CD4-positive, alpha-beta T cell treated with Interferon alpha-2 for 1 hour (primary cell): ENCODE measurements at places on chromosomes 3 and 15.

DNA sequence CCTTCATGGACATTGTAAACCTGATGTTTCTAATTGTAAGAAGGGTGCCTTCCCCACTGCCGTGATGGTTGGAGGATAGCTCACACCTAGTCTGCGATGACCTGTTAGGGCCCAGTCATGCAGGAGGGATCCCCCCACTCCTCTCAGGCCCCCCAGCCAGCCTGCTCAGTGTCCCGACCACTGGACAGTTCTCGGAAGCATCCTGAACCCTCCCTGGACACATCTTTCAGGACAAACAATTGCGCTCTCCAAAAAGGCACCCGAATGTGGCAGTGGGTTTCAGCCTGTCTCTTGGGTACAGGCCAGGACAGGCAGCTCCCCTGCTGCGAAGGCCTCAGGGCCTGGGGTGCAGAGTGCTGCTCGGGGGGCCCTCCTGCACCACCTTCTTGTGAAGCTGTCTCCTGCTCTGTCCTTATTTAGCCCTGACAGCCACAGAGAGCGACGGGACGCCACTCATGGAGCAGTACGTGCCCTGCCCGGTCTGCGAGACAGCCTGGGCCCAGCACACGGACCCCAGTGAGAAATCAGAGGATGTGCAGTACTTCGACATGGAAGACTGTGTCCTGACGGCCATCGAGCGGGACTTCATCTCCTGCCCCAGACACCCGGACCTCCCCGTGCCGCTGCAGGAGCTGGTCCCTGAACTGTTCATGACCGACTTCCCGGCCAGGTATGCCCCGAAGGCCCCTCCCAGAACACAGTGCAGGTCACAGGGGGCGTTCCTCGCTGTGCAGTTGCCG lies 132.3 kb downstream of the LRRK1 start:
- no peak for DNase-seq

- DNase-seq, result no peak
Measured at GRCh38 chr3:45311327-45311726, 77.0 kb upstream of the LARS2 start.

DNA sequence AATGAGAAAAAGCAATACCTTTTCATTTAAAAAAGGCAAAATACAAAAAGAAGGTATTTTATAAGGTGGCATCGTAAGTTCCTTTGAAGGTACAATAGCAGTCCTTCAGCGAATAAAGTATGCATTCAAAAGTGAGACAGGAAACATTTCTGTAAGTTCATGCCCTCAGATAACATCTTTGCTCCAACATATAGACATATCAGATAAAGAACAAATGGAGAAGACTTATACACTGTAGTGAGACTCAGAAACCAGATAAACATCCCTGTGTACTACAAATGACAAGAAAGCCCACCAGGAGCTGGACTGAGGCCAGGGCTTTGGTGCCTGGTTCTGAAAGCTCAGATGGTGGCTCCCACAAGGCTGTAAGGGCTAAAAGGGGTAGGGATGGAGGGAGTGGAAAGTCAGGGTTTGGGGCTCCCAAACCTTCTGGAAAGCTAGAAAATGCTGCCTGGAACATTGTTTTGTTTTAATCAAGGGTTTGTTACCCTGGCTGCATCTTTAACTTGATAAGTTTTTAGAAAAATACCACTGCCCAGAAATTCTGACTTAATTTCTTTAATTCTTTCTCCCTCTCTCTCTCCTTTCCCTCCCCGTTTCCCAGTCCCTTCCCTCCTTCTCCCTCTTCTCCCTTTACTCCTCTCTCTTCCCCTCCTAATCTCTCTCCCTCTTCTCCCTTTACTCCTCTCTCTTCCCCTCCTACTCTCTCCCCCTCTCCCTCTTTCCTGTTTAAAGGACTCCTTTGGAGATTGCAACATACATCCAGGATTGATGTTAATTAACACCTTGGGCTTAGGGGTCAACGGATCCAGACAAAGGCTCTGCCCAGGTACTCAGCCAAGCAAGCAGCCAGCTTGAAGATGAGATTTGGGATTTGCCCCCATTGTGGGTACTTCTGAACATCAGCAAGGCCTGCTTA lies 126.1 kb downstream of the AQP9 start:
- no peak for DNase-seq

DNA sequence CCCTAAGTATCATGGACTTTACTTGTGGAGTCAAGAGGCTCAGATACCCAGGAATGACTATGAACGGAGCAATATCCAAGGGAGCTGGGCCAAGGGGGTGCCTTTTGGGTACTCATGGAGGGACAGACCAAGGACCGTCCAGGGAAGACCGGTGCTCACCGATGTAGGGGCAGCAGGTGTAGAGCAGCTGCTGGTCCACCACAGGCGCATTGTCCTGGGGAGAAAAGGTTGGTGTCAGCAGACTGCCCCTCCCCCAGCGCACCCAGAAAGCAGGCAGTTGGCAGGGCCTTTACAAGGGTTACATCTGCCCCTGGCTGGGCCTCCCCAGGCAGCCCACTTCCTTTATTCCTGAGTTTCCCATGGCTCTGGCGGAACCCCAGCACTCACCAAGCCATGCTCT lies 7.5 kb downstream of the CDAN1 start:
- DNase-seq, result no peak

DNA sequence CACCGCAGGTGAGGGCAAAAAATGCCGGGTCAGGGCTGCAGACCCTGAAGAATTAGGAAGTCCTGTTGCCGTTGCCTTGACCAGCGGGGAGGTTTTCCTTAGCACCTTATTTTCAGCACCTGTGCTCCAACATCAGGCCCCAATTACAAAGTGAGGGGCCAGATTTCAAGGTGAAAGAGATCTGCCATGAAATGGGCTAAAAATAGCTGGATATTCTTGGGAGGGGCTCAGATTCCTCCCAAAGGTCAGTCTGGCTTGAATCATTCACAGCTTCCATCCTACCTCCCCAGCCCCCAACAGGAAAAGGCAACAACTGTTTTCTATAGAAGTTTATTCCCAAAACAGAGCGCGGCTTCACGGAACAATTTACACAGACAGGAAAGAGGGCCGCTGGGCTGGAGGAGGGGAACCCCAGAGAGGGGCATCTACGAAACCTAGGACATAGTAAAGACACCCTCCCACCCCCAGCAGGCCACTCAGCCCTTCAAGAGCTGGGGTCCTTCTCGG lies 941 bp upstream of the SLC26A6 start:
- DNase-seq, result no peak

DNA sequence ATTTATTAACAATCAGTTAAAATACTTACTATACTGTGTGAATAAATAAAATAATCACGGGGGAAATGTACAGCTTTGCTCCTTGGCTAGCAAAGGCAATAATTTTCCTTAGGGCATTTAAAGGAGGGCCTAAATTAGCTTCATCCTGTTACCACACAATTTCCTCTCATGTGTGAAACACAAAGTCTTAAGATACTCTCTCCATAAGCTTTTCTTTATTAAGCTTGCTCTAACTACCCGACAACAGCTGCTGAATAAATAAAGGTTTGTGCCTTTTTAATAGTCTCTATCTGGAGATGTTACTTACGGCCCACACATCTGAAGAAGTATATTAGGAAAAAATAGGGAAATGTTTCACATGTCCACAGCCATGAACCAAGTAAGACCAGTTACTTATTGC lies 29.7 kb downstream of the ZNF106 start:
- DNase-seq, result no peak

DNA sequence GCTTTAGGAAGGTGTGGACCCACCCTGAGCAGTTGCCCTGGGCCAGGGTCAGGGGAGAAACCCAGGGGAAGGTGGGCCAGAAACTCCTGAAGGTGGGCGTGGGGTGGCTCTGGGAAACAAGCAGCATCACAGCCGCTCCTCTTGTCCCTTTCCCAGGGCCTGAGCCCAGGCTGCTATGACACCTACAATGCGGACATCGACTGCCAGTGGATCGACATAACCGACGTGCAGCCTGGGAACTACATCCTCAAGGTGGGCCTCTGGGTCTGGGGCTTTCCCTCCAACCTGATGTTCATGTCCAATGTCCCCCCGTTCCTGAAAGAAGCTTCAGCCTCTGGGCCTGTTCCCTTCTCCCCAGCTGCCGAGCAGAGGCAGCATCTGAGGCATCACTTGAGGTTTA lies 21.4 kb downstream of the LOXL1 start:
- no peak for DNase-seq

DNA sequence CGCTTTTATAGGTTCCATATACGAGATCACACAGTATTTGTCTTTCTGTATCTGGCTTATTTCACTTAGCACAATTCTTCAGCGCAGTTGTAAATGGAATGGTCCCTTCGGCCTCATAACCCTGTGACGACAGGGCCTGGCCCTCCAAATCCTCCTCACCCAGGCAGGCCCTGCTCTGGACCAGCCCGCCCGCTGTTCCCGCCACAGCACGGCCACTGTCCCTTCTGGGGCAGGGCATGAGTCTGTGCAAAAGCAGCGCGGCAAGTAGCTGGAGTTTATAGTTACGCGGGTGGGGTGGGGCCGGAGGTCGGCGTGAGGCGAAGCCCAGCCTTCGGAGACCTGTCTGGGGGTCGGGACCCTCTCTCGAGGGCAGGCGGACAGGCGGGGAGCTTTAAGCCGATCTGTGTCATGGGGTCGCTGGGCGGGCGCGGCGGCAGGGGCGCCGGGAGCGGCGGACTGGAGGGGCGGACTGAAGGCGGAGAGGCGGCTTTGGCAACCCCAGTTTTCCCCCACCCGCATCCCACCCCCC lies 543 bp downstream of the ARPIN start:
- no peak for DNase-seq

DNA sequence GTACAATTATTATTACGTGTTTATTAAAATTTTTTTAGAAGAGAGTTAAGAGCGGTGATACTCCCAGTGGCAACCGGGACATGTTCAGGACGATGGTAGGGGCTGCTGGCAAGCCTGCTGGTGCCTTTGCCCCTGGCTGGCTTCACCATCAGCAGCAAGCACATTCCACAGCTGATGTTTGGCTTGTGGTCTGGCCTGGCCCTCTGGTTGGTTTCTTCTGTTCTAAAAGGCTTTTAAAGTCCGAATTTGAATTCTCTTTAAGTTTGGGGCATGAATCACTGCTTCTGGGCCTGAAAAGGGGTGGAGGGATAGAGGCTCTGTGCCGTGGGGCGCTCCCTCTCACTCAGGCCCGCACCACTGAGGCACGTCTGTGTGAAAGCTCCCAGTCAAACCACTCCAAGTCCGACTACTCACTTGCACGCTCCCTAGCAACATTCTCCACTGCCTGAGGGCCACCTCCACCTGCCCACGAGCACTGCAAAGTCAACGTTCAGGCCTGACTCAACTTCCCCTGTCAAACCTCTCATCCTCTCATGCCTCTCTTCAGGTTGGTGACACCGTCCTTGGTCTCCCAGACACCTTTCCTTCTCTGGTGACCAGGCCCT lies 10.1 kb downstream of the ITGA11 start:
- no peak for DNase-seq

DNA sequence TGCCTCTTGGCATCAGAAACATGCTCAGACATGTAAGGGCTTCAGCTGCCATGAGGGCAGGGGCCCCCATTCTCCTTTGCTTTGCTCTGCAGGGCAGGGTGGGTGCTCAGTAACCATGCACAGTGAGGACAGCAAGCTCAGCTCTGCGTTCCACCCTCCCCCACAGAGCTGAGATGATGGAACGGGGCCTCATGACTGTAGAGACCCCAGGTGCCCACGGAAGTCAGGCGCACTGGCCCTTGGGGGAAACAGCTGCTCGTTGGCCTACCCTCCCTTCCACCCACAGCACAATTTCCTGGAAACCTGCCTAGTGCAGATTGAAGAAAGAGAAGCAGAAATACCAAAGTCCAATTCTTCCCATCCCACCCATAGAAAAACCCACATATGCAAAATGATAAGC lies 10.5 kb downstream of the CTXND1 start:
- no peak for DNase-seq

DNA sequence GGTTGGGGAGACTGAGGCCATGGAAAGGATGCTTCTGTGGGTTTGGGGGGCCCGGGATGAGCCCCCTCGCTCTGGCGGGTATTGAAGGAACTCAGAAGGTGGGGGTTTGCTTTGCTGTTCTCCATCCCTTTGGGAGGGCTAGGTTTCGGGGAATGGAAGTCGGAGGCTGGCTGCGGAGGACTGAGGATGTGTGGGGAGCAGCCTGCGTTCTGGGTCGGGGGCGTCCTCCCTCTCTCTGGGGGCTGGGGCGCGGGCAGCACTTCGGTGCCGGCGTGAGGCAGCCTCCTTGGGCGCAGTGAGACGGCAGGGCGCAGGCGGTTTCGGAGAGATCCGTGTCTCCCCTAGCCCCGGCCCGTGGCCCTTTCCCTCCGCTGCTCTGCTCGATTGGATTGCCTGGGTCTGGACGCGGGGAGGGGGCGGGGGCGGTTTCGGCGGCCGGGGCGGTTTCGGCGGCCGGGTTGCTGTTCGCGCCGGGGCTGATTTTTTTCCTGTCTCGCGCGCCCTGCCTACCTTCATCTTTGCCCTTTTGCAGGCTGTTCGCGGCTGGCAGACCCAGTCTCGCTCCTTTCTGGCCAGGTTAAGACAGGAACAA lies 1.4 kb downstream of the PTPRG start:
- no peak for DNase-seq

GRCh38 chr15:90638201-90638691 lies 78.9 kb upstream of the BLM start:
- DNase-seq, result no peak

DNA sequence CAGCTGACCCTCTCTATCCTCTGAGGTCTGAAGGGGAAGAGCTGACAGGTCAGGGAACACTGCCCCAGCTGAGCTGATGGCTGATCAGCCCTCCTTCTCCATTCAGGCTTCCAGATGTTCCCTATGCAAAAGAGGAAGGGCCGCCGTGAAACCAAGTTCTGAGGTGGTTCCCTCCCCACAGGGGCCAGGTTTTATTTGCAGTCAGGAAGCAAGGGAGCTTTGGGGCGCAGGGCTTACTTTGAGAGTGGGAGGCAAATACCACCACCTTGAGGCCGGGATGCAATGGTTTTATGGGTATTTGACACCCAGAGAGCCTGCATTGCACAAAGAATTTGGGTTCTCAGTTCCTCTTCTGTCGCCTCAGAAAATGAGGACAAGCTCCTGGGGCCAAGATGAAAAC lies 186.9 kb downstream of the ARRDC4 start:
- no peak for DNase-seq

GRCh38 chr15:78642331-78642730 lies 1.3 kb upstream of the CHRNB4 start:
- no peak for DNase-seq

DNA sequence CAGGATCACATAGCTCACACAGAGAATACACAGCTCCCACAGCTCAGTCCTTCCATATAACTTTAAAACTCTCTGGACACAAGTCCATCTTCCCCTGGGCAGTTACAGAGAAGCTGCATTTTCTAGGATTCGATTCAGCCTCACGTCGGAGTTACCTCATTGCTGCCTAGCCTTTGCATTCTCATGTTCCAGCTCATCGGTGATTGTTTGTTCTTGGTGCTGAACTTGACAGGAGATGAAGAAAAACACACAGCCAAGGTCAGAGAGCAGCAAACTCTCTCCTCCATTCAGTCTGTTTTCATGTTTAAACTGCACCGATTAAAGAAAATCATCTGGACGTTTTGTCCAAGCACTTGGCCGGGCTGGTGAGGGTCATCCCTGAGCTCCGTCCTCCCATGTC lies 375.5 kb upstream of the CFAP20DC start:
- DNase-seq, result no peak

- DNase-seq, result peak; percentile 47
Measured at GRCh38 chr3:31567036-31567435, 34.3 kb downstream of the STT3B start.
